Activated CD4-positive, alpha-beta T cell treated with anti-CD3 and anti-CD28 coated beads for 4 hours (primary cell): ENCODE measurements at places on chromosomes 6 and 20.

DNA sequence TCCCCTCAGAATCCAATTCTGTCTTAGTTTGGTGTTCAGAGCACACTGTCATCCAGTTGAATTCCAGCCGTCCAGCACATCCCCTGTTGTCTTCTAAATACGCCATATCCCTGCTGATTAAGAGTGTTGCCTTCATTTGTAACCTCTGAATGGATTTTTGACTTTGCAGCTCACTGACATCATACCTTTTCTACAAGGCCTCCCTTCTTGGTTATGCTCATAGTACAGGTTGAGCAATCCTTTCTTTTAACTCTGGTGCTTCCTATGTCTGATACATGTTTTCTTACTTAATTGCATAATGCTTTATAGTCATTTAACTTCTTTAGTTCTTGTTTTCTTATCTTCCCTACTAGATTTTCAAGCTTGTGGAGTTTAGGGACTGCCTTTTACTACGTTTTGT, 36.4 kb downstream of the XRN2 start:
- DNase-seq, result no peak

- peak; percentile 24 for DNase-seq
Observed at GRCh38 chr20:52972965-52973819, 1.0 kb downstream of the TSHZ2 start.

- DNase-seq, result no peak
Observed at GRCh38 chr6:125668071-125668470, 81.4 kb upstream of the HEY2 start.

- DNase-seq, result no peak
Observed at GRCh38 chr20:19110881-19111460, 101.5 kb upstream of the SLC24A3 start.

DNA sequence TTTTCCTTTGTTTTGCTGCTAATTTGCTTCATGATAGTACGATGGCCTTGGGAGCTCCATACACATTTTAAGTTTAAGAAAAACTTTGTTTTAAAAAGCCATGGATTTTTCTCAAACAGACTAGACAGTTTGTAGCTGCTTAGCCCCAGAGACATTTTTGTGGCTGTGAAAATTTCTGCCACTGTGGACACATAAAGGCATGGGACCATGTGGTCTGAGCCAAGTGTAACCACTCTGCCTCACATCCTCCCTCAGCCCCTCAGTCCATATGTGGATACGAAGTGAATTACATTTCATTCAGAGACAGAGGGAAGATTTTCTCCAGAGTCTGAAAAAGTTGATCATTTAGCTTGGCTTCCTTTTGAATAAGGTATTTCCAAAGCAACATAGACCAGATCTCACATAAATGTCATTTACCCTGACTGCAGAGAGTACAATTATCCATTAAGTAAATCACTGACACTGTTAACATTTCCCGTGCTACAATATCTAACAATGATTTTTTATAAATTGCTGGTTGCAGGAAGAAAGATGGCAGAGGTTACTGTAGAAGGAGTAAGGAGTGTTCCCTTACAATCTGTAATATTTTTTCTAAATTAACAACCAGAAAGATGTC, 87.4 kb downstream of the GJA1 start:
- no peak for DNase-seq

GRCh38 chr6:43541774-43542471, 25.0 kb downstream of the POLR1C start:
- no peak for DNase-seq

- DNase-seq, result no peak
Observed at GRCh38 chr6:62528894-62529526, 243.0 kb upstream of the KHDRBS2 start.

GRCh38 chr6:56727097-56727850, 84.6 kb upstream of the DST start:
- DNase-seq, result no peak
